ENCODE measurements at places on chromosomes 11 and 22.
A peak's percentile ranks its signal among the peaks of the same experiment; 100 is the strongest.

GRCh38 chr11:65381716-65382032, 772 bp downstream of the SLC25A45 start:
- DNase-seq: no peak

DNA sequence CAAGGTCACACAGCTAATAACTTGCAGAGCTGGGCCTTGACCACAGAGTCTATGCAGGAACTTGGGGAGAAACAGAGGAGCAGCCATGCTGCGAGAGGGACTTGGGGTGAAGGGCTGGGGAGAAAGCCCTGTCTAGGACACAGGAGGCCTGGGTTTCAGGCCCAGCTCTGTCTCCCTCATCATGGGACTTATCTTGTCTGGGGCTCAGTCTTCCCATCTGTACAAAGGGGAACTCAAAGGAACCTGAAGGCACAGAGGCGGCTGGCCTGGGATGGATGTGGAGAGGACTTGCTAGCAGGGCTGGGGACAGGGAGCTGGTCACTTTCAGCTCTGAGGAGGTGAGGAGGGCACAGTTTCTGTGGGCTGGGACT, 36.9 kb upstream of the TPBGL start:
- no peak for DNase-seq

- DNase-seq: no peak
Observed at GRCh38 chr11:99781074-99781473, 760.3 kb downstream of the CNTN5 start.

GRCh38 chr11:44771841-44772240, 45.1 kb downstream of the TSPAN18 start:
- DNase-seq: no peak

DNA sequence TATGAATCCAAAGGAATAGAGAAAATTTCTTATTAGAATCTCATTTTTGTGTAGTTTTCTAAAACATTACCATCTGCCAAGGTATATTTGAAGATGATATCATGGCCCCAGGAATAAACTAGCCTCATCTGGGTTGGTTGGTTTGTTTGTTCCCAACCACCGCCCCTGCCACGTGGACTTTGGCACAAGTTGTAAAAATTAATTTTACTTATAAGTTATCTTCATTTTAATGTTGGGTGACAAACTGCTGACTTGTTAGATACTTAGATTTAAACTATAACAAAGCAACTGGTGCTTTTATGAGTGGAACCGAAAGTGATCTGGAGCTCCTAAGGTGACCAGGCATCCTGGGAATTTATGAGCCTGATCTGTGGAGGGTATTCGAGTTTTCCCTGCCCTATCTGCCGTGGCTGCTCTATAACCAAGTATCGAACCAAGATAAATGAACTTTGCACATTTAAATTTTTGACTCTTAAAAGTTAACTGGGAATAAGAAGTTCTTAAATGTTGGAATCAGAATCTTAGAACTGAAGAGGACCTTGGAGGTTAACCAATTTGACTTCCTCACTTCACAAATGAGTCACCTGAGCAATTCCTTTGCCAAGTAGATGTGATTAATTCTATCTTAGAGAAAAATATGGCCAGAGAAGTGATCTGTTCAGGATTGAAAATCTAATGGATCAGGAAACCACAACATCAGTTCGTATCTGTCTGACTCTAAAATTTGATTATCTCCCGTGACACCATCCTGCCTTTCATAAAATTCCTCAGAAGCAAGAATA, 129.1 kb upstream of the ARHGAP42 start:
- DNase-seq: no peak

DNA sequence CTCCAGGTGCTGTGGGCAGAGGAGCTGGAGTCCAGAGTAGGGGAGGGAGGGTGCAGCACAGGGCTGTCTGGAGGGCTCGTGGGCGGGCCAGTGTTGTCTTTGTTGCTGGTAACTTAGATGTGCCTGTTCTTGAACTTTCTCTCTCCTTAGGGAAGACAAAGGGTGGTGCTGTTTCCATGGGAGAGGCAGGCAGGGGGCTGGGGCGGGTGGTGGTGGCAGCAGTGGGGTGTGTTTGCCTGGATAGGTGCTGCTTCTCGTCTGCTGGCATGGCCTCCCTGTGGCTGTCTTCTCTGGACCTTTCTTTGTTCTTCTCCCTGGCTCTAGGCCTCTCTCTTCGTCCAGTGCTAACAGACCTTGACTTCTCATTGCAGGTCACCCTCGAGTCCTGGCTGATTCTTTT, 8.5 kb downstream of the SIDT2 start:
- DNase-seq: peak; percentile 32

- DNase-seq: no peak
Observed at GRCh38 chr22:49686495-49687219, 141.0 kb downstream of the BRD1 start.

DNA sequence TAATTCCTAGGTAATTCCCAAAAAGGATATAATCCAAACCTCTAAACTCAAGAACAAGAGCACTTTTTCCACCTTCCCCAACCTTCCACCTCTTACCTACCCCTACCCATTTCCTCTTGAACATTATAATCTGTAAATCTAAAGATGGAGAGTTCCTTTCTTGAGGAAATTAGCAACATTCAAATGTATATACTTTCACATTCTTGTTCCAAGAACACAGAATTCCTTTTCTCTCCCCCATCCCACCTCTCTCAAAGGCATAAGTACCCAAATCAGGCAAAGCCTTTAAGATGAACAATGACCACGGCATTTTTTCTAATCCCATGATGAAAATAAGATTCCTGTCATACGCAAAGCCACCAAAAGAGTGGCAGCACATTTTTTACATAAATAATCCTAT, 18.3 kb downstream of the RRAS2 start:
- DNase-seq: no peak

DNA sequence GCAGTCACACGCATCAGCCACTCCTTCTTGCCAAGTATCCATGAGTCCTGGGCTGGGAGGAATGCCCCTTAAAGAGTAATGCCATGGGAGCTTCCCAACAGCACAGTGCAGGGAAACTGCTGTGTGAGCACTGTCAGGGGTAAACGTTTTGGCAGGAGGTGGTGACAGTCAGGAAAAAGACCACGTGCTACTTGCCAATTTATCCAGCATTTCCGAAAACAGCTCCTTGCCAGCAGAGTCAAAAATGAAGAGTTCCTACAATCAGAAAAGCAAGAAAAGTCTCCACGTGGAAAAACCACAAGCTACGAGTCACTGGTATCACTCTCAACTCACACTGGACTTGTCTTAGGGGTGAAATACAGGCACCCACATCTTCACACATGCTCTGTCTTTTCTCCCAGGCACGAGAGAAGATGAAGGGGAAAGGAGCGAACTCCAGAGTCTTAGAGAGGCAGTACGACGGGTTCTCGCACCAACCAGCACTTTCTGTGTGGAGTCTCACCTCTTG, 9.9 kb downstream of the IFT27 start:
- no peak for DNase-seq

DNA sequence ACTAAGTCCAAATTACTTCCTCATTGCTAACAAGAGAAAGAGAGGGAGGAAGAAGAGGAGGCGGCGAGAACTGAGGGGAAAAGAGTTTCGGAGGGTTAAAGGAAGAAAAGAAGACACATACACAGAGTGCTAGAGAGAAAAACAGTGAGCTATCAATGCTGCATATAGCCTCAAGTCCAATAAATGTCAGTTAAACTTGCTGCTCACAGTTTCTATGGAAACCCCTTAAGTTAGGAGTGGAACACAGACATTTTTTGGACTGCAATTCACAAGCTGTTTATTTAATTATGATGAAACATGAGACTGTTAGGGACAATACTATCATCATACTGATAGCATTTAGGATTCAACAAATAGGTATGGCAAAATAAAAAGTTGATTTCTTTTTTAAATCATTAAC, 1320.4 kb downstream of the LRRC4C start:
- DNase-seq: no peak

- no peak for DNase-seq
Observed at GRCh38 chr11:17410606-17411379, 22.3 kb upstream of the KCNJ11 start.

DNA sequence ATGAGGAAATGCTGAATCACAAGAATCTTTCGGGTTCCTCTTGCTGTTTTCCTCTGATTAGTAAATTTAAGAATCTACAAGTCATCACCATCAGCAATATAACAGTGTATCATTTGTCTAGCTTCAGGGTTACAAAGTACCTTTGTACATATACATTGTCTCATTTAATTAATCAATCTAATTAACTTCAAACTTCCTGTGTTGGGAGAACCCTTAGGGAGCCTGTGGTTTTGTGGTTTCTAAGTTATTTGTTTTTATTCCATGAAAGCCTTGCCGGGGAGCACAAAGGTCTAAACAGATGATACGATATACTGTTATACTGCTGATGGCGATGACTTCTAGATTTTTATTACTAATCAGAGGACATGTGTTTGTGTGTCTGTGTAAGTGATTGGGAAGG, 41.0 kb downstream of the TIMP3 start:
- no peak for DNase-seq

- no peak for DNase-seq
Observed at GRCh38 chr22:37242395-37242918, 1.6 kb downstream of the RAC2 start.

- no peak for DNase-seq
Observed at GRCh38 chr11:65719871-65720210, 757 bp downstream of the RNASEH2C start.

DNA sequence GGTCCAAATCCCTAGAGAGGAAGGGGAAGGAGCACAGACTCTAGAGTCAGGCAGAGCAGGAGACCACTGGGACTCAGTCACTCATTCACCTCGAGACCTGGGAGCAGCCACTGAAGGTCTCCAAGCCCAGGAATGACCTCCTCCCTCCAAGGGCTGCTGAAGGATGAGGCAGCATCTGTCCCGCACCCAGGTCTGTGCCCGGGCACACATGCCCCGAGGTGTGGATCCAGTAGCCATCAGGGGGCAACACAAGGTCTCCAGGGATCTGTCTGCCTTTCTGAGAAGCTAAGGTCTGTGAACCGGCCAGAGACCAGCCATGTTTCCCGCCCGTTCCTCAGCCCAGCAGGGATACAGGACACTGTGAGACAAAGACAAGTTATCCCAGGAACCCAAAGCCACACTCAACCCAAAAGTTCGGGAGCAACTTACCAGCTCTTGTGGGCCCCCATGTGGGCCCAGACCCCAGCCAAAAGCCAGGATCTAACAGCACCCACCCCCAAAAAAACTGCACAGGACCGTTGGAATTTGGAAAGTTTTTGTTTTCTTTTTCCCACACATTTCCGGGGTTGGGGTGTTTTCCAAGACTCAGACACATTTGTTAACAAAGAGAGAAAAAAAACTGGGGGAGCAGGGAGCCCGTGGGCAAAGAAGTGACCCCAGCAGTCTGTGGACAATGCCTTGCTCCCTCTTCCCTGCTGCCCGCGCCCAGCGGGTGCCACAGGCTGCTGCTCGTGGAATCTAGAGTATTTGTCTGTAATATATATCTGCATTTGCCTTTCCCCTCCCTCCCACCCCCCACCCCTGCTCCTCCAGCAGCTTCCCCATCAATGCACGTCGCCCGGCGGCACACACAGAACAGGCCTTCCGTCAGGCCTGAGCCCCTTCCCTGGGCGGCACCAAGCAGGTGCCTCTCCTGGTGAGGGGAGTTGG, 14.9 kb downstream of the SLC22A12 start:
- no peak for DNase-seq

GRCh38 chr11:86219311-86220193, 25.0 kb upstream of the EED start:
- DNase-seq: no peak

DNA sequence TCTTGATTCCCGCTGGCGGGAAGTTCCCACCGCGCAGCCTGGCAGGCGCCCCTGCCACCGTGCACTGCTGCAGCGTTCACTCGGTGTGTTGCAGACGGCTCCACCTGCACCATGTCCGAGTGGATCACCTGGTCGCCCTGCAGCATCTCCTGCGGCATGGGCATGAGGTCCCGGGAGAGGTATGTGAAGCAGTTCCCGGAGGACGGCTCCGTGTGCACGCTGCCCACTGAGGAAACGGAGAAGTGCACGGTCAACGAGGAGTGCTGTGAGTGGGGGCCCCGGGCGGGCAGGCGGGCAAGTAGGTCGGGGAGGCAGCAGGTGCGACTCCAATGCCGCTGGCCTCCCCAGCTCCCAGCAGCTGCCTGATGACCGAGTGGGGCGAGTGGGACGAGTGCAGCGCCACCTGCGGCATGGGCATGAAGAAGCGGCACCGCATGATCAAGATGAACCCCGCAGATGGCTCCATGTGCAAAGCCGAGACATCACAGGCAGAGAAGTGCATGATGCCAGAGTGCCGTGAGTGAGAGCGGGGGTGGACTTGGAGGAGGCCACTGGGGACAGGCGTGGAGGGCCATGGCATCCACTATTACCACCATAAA, 99.7 kb downstream of the RRAS2 start:
- DNase-seq: no peak

- no peak for DNase-seq
Observed at GRCh38 chr22:46172522-46173110, 22.3 kb downstream of the PPARA start.

- DNase-seq: no peak
Observed at GRCh38 chr22:33684087-33684486, 236.2 kb downstream of the LARGE1 start.

- no peak for DNase-seq
Observed at GRCh38 chr11:76232026-76232665, 25.8 kb upstream of the WNT11 start.

GRCh38 chr22:50224071-50224470, 20.8 kb downstream of the TUBGCP6 start:
- DNase-seq: no peak

- DNase-seq: no peak
Observed at GRCh38 chr11:63933459-63933858, 5.3 kb upstream of the NAA40 start.

- no peak for DNase-seq
Observed at GRCh38 chr22:26479792-26480610, 3.6 kb downstream of the HPS4 start.

DNA sequence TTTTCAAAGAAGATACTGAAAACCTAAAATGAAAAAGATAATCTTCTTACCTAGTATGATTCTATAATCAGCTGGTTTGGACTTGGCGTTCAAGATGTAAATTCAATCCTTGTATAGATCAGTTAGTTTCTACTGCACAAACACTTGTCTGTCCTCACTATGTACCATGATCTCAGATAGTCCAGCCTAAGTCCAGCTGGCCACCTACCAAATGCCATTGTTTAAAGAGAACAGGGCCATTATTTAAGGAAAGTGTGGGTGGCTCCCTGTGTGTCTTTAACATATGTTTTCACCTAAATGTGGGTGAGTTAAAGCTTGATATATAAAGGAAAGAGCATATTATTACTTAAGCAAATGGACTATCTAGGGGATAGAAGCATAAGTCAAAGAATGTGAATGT, 38.6 kb downstream of the BLID start:
- peak; percentile 35 for DNase-seq
